ENCODE measurements at places on chromosomes 12 and 14.

- no peak for DNase-seq
Observed at GRCh38 chr12:96094201-96094600, 58.8 kb upstream of the LTA4H start.

DNA sequence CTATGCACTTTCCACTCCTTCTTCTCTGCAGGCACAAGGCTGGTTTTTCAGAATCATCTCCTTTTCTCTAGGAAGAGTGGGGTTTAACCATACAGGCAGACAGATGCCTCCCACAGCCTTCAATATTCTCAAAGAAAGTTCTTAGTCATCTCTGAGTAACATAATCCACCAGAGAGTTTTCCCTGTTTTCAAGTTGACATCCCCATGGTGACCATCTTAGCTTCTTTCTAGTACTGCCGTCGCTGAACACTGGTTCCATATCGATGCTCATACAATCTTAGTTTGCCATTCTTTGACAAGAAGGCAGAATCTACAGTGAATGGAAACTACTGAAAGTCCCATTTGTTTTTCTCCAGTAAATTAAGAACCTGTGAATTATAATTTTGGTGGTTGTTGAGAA is 28.6 kb downstream of the TPH2 start:
- no peak for DNase-seq

DNA sequence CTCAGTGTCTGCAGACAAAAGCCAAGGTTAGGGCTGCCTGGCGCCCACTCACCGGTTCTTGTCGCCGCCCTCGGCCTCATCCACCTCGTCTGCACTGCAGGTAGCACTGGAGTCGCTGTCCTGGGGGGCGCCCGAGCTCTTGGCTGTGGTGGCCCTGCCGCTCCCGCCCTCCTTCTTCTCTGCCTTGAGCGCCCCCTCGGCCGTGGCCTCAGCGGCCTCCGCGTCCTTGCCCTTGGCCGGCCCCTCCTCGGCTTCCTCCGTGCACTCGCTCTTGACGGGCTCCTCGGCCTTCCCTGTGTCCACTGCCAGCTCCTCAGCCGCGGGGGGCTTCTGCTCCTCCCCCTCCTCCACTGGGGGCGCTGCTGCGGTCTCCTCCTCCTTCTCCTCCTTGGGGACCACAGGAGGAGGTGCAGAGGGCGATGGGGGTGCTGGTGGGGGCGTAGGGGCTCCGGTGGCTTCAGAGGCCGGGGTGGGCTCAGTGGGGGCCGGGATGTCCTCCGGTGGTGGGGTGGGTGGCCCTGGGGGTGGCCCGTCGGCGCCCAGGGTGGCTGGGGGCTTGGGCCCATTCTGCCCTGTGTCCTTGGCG is 77.2 kb downstream of the RFLNA start:
- DNase-seq: no peak

DNA sequence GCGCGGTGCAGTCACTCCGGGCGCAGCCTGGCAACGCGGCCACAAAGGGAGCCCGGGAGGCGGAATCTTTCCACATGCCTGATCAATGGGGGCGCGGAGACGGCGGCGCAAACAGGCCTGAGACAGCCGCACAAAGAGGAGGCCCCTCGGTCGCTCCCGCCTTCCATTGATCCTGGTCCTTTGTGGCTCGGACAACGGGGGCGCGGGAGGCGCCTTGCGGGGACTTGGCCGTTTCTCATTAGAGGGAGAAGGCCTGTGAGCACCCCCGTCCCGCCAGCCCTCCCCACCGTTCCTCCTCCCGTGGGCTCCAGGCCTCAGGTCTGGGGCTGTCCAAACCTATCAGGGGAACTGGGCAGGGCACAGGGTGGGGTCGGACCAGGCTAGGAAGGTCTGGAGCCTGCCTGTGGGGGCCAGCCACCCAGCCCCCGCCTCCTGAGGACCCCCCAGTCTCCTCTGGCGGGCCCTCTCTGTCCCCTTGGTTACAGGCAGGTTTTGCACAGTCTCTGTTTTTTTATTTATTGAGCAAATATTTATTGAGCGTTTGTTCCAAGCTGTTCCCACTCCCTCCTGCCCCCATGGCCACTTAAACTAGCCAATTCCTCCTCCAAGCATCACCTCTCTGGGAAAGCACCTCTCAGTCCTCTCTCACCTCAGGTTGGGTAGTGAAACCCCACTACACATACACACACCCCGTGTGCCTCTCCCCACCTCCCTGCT is 29.0 kb upstream of the MSI1 start:
- no peak for DNase-seq

DNA sequence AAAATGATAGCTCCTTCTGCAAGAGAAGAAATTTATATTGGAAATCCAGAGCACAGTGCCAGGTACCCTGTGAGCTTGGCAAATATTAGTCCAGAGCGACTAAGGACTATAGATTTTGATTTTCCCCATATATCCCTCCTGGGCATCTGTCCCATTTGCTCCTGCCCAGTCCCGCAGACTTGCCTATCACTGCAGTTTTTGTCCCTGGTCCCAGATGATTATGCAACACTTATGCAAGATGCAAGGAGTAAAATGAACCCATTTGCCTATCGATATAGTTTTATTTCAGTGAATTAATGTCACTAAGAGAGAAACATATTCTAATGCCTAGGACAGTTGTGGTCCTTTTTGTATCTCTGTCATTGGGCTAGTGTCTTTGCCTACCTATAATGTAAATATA is 215.9 kb upstream of the BMP4 start:
- DNase-seq: no peak

DNA sequence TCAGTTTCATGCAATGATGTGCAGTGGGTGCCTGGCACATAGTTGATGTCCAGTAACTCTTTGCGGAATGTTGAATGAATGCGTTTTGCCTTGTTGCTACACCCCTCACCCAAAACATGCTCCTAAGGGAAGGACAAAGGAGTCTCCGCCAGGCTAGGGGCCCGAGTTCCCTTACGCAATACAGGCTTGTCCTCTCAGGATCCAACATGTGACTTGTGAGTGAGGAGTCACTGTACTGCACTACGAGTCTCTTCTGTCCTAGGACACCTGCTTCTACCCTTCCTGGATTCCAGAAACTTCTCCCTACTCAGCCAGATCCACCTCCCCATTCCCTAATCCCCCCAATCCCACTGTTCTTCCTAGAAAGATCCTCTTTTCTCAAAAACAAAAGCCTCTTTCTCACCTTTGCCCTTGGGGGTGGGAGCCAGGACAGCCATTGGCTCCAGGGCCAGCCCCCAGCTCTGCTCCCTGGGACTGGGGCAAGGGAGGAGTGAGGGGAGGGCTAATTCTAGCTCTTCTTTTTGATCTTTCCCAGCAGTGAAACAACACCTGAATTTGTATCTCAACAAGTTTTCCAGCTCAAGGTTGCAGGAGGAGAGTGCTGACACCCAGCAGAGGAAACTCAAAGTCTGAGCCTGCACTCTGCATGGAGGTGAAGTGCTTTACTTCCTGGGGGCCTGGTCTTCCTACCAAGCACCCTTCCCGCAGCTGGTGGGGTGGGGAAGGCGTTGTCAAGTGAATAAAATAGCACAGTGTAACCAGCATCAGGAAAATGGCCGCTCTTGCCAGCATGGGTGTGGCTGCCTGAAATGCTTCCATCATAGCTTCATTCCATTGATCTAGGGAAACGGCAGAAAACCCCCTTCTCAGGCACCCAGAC is 3.4 kb upstream of the OTUB2 start:
- no peak for DNase-seq

- no peak for DNase-seq
Observed at GRCh38 chr12:123533672-123534643, at the start of gene RILPL1. Gene RILPL1, minus strand, starts transcription at chr12:123533719. Its CDS starts 237 bp downstream, at chr12:123533482.

DNA sequence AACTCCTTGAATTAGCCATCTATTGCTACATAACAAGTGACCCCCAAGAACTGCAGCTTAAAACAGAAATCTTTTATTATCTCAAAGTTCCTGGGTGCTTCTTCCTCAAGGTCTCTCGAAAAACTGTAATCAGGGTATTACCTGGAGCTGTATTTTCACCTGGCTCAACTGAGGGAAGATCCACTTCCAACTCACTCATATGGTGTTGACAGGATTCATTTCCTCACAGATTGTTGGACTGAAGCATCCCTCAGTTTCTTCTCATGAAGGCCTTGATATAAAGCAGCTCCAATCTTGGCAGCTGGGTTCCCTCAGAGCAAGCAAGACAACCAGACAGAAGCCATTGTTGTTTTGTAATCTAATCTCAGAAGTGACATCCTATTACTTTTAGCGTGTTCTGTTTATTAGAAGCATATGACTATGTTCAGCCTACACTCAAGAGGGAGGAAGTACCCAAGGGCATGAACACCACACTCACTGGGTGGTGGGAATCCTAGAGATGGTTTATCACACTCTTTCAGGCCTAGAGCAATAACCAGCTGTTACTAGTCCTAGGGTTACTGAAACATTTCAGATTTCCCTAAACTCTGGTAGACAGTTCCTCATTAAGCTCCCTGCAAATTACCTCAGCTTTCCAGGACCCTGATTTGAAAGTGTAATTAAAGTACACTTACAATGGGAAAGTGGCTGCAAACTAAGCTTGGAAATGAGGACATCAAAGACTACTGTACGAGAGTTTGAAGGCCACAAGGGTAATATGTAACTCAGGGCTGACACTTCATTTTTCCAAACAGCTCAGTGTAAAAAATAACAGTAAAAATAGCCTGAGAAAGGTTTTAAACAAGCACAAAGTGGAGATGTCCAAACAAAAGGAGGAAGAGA is 222.2 kb downstream of the SEC23A start:
- no peak for DNase-seq

DNA sequence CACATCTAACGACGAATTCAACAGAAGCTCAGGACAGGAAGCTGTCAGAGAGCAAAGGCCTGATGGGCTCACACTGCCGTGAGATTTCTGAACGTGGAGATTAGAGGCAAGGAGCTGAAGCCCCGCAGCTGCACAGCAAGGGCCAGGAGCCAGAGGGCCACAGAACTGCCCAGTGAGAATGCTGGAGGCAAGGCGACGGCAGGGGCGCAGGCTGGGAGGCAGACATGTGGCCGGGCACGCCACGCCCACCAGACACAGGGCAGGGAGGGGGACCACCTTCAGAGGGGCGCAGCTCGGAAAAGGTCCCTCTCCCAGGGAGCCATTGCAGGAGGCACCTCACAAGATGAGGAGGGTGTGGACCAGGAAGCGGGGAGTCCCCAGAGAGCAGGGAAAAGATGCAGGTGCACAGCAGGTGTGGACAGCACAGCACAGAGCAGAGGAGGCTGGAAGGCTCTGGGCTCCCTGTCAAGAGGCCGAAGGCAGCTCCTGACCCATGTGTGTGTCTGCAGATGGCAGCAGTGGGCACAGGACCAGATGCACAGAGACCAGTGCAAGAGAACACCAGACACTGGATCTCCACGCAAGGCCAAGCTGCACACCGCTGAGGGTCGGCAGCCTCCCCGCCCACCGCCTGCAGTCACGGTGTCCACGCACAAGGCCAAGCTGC is 23.0 kb downstream of the BTBD6 start:
- no peak for DNase-seq

DNA sequence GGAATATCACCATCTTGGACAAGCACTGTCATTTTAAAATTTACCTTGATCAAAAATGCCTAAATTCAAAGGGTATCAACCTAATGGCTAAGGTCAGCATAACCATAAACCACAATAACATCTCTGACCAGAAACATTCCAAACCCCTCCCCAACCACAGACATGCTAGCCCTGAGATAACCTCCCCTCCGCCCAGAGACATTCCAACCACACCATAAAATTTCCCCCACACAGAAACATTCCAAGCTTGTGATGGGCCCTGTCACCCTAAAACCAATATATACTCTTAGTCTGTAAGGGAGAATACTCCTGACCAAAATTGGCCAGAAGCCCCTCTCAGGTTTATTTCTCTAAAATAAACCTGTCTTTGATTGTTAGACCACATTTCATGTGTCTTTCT is 17.7 kb downstream of the EPYC start:
- no peak for DNase-seq

DNA sequence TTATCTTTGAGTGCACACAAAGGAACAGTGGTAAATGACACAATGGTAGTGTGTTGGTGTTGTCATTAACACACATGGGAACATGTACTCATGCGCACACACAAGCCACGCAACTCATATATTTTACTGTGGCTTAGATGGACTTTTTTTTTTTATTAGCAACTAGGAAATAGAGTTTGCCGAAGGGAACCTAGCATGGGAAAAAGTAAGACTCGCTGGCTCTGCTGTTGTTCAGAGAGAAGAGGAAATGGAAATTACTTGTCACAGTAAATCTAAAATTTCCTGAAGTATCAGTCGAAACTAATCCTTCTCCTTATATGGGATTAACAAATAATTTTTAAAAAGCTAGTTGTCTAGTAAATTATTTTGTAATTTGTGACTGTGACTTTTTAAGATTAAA is 33.7 kb upstream of the IL22 start:
- no peak for DNase-seq

DNA sequence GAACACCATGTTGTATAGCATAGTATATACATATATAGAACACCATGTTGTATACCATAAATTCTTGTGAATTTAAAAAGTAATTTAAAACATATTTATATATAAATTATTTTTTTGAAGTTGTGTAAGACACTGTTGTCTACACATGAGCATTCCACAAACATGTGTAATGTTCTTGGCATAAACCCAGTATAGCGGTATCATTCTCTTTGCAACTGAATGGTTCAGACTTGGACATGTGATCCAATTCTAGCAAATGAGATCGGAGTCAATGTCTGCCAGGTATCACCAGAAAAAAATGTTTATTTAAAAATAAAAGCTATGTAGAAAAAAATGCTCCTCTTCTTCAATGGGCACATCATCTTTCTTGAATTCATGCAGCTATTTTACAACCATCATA is 33.9 kb downstream of the CEP290 start:
- DNase-seq: no peak

DNA sequence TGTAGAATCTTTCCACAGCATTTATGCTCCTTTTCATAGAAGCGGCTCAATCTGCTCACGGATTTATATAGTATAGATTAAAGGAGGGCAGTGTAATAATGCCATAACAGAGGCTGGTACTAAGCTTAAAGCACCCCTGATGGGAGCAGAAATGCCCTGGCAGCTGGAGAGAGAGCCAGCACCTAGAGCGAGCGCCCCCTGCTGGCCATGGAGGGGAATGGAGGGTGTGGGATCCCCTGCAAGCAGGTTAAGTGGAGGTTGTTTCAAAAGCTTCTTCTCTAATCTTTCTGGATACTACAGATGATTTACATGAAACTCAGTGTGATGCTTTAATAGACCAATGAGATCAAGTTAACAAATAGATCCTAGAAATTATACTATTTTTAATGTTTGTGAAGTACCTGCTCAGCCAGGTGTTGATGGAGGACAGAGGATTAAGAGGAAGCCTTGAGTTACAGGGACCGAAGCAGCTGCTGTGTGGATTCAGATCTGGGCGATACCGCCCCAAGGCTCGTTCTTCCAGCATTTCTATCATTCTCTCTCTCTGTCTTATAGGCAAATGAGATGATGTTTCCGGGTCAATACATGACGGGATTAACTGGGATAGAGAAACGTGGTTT is 1519.3 kb upstream of the TMEM132C start:
- peak; percentile 46 for DNase-seq

GRCh38 chr14:22870811-22871223 is 723 bp upstream of the LRP10 start:
- no peak for DNase-seq

All from stimulated activated CD4-positive, alpha-beta T cell treated with anti-CD3 and anti-CD28 coated beads, Interleukin-1b, Interleukin-23, amount 100 ng/mL, for 1 hour (primary cell).